Fibroblast of skin of abdomen (primary cell): ENCODE measurements at places on chromosomes 2 and 18.

DNA sequence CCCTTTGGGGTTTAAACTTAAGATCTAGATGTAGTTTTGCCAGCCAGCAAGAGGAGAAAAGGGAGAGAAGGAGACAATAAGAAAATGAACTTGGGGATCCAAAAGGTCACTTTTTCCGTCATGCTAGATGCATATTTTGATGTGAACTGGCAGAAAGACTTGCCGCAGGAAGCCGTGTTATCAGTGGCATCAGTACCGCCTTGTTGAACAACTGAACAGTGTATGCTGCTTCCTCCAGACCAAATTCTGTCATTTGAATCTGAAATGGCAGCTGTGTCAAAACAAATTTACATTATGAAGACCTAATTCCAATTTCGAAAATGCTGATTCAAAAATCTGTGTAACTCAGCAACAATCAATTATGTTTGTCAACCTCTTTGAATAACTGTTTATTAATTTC is 42.1 kb downstream of the TMEM200C start:
- no peak for DNase-seq

DNA sequence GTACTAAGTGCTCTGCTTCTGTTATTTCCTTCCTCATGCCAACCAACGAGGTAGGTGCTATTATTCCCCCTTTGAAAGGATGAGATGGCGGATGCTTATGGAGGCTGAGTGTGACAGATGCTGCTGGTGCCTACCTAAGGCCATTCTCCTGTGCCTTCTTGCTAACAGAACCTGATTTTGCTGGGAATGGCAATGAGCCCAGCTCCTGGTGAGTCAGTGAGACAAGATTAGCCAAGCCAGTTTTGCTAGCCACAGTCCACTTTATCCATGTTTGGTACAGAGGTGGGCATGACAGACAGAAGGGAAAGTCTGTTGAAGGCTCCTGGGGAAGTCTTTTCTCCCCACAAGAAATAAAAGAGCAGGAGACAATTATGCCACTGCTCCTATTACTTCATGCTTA is 43.7 kb upstream of the TMEM163 start:
- no peak for DNase-seq

DNA sequence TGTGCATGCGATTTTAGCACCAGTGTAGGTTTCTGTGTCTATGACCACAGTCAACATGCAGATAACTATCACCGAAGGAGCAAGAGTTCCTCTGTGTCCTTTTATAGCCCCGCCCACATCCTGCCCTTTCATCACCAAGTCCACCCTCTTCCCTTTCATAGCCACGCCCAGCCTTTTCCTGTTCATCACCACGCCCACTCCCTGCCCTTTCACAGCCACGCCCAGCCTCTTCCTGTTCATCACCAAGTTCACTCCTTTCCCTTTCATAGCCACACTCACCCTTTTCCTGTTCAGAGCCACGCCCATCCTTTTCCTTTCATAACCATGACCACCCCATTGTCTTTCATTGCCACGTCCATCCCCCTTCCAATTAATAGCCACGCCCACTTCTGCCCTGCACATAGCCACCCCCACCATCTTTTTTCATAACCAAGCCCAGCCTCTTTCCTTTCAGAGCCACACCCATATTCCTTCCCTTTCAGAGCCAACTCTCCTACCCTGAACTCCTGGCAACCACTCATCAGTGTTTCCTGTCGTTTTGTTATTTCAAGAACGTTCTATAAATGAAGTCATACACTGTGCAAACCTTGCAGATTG is 273.9 kb downstream of the MYT1L start:
- no peak for DNase-seq

- DNase-seq: no peak
Observed at GRCh38 chr2:223894968-223895367, 50.2 kb downstream of the WDFY1 start.

DNA sequence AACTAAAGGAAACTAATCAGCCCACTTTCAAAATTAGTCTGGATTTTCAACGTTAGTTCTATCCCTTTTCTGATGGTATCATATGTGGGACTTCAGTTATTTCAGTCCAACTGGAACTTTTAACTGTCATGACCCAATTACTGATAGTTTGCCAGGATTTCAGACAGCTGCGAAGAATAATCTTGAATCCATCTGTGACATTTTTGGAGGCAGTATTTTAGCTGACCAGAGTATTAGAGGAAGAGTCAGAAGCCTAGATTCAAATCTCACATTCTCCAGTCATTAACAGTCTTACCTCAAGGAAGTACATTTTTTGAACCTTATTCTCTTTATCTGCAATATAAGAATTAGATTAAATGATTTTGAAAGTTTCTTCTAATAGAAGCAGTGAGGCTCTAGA is 81.3 kb downstream of the PTRHD1 start:
- no peak for DNase-seq

DNA sequence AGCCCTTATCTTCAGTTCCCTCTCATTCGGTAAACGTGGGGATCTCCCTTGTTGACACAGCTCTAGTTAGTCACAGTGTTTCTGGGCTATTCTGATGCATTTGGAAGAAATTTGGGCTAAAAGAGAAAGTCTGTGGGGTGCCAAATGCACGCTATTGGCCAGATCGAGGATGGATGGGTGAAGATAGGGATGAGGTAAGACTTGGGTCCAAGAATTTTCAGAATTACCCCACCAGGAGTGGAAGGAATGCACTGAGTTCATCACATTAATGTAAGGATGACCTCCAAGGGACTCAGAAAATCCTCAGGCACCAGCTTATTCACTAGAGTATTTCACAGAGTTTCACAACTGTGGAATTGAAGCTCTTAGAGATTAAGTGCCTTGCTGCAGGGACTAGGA is 49.3 kb downstream of the NRP2 start:
- peak; percentile 99 for DNase-seq

DNA sequence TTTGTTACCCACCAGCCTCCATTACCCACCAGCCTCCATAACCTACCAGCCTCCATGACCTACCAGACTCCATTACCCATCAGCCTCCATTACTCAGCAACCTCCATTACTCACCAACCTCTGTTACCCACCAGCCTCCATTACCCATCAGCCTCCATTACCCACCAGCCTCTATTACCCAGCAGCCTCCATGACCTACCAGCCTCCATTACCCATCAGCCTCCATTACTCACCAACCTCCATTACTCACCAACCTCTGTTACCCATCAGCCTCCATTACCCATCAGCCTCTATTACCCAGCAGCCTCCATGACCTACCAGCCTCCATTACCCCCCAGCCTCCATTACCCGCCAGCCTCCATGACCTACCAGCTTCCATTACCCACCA is 133.3 kb upstream of the HS6ST1 start:
- no peak for DNase-seq

- DNase-seq: peak; percentile 93
Observed at GRCh38 chr2:193966590-193966989, 1690.4 kb upstream of the SLC39A10 start.

DNA sequence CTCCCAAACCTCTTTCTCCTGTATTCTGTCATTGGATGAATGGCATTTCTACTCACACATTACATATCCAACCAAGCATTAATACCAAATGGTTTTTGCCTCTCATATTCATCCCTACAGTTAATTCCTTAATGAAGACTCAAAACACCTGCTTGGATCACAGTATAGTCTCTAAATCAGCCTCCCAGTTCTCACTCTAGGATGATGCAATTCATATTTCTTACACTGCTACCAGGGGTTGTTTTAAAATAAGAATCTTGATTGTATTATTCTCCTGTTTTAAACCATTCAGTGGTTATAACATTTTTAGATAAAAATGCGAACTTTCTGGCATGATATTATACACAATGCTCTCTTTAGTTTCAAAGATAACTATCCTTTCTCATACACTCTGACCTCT is 281.4 kb upstream of the ZEB2 start:
- no peak for DNase-seq

GRCh38 chr2:201271917-201272316 is 11.6 kb downstream of the CASP8 start:
- no peak for DNase-seq

GRCh38 chr2:115160531-115161080 is 718.2 kb downstream of the DPP10 start:
- no peak for DNase-seq

DNA sequence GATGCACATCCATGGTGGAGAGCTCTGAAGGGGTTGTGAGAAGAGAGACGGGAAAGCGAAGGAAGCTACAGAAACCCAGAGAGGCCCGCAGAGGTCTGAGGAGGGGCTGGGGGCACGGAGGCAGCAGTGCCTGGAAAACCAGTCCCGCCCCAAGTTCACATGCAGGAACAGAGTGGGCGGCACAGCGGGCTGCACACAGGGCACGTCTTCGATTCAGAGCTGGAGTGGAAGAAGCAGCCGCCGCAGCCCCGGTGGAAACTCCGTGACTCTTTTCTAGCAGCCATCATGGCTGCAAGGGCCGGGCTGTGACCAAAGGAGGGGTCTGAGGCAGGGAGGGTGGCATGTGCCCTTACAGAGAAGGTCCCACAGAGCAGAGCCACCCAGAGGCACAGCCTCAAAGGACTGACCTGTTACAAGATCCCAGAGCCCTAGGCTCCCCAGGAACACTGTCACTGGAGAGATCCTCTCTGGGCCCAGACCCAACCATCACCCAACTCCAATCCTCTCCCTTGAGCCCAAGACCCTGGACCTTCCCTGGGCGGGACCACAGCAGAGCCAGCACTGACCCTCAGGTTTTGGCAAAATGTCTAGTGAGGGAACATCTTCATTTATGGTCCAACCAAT is 10.7 kb downstream of the PRKAG3 start:
- DNase-seq: no peak

DNA sequence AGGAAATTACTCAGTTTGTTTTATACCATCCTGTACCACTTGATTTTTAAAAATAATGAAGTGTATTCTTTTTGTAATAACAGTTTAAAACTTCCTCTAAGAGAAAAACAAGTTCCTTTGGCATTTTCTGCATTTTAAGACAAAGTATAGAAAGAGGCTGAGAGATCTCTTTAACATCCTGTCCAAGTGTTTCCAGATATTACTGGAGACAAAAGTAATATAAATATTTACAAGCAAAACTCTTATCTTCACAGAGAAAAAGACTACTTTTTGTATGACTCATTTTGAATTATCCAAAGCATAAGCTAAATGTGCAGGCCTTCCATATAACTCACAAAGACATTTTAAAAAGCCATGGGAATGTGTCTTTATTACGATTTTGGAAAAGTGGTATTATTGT is 221.1 kb downstream of the RDH14 start:
- DNase-seq: peak; percentile 17

DNA sequence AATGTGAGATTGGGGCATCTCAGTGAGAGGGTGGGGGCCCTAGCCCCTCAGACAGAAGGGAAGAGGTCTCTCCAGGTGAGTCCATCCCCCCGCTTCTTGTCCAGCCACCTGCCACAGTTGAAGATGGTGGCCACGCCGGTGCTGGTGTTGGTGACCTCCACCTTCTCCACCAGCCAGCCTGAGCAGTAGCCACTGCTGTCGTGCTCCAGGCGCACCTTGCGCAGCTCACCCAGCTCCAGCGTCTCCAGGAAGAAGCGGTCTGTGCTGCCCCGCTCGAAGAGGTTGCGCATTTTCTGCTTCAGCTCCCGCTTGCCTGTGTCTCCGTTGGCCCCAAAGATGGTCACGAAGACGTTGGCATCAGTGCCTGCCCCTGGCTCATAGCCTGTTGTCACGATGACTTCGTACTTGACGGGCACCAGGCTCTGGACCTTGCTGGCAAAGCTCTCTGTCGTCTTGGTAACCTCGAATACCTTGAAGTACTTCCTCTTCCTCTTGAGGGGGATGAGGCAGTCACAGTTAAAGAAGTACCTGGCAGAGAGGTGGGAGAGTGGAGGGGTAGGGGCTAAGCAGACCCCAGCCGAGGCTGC is 179.5 kb downstream of the LOXHD1 start:
- DNase-seq: no peak

DNA sequence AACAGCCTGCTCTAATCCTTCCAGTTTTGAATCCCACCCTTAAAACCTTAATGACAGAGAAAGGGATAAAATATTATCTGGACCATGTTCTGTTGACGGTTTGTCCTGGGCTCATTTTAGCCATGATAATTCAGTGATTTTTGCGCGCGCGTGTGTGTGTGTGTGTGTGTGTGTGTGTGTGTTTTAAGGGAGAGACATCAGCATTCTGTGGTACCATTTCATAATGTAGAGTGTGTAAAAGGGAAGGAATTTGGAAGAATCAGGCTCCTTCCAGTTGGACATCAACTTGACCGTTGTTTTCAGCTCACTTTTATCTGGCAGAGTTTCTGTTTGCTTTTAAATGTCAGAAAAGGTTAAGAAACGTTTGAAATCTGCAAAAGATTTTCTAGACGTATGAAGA is 535.5 kb downstream of the TNS1 start:
- DNase-seq: no peak

- DNase-seq: no peak
Observed at GRCh38 chr2:201915446-201915845, 109.1 kb downstream of the CDK15 start.

GRCh38 chr2:241465543-241465942 is 42.8 kb downstream of the STK25 start:
- DNase-seq: no peak

GRCh38 chr18:56509656-56510055 is 128.7 kb downstream of the TXNL1 start:
- DNase-seq: no peak

DNA sequence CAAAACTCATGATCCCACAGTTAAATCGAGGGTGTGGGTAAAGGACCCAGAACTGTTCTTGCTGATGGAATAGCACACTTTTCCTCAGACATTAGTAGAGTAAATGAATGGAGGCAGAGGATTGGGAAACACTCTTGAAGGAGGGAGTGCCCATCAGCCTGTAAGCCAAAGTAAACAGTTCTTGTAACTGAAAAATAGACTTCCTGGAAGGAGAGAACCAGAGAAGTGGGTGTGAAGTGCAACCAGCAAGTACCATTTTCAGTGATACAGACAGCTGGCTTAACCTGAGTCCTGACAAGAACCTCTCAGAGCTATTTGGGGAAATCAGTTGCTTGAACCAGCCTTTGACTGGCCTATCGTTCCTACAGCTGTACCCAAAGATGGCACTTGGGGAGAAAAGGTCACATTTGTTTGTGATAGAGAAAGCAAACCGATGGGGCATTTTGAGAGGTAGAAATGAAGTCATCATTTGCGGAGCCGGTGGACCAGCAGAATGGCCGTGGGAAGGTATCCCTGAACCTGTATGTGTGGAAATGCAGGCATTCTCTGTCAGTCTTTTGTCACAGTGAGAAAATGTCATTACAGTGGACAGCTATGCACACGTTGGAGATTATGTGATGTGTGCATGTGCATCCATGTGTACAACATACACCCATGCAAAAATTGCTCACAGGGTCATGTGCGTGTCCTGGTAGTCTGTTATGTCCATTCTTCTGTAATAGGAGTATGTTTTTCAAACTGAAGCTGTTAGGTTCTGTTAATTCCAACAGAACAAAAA is 17.8 kb downstream of the CRIM1 start:
- DNase-seq: no peak

DNA sequence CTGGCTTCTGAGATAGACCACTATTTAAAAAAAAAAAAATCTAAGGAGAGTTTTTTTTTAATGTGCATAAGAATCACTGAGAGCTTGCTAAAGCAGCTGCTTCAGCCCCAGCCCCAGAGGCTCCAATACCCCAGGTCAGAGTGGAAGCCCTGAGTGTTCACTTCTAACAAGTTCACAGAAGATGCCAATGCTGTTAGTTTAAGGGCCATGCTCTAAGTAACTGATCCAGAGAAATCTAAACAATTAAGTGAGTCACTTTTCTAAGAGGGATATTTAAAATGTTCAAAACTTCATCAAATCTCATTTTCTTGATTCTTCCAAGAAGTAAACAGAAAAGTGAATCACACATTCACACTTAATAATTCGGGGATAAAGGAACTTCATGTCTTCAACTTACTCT is 126.4 kb upstream of the CD226 start:
- no peak for DNase-seq

- DNase-seq: no peak
Observed at GRCh38 chr18:49744376-49745008, 68.8 kb downstream of the ACAA2 start.

- no peak for DNase-seq
Observed at GRCh38 chr18:10544093-10544748, 18.4 kb downstream of the NAPG start.
